T-helper 17 cell (primary cell): ENCODE measurements at places on chromosomes 13 and 19.

- DNase-seq = no peak
Observed at GRCh38 chr13:113855012-113855921, 8.6 kb downstream of the GAS6 start.

GRCh38 chr13:48496271-48497161, 36.4 kb downstream of the RCBTB2 start:
- DNase-seq = no peak

DNA sequence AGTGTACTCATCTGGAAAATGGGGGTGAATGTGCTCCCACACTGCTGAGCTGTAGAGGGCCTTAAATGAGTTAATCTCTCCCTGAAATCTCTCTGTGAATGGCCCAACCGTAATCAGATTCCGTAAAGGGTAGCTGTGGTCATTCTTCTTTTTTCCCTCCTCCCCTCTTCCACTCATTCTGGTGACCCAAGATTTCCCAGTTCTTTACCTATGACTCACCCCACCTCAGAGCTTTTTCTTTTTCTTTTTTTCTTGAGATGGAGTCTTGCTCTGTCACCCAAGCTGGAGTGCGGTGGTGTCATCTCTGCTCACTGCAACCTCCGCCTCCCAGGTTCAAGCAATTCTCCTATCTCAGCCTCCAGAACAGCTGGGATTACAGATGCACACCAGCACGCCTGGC, 33.3 kb upstream of the MUC16 start:
- DNase-seq = no peak

- no peak for DNase-seq
Observed at GRCh38 chr13:103349211-103349980, 283.2 kb upstream of the SLC10A2 start.

- no peak for DNase-seq
Observed at GRCh38 chr19:9808855-9809824, 9.7 kb downstream of the FBXL12 start.

DNA sequence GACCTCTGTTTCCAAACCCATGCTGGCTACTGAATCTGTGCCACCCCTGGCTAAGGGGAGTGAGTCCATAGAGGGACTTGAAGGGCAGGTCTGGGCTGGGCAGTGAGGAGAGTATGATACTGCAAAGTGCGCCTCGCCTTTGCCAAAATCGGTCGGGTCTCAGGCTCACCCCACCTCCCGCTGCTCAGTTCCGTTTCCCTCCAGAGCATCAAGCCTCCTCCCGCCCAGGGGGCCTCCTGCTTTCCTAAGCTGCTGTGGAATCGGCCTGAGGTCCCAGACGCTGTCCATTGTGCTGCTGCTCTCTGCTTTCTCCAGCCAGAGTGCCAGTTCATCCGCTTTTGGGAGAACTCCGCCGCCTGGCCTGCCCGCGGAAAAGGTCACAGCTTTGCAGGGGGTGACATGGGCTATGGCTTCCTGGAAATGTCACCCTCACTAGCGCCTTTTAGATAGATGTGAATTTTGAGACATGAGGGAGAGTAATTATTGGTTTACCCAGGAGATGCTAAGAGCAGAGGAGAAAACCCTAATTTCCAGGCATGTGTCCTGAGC, 1418.4 kb downstream of the UQCRFS1 start:
- DNase-seq = no peak

DNA sequence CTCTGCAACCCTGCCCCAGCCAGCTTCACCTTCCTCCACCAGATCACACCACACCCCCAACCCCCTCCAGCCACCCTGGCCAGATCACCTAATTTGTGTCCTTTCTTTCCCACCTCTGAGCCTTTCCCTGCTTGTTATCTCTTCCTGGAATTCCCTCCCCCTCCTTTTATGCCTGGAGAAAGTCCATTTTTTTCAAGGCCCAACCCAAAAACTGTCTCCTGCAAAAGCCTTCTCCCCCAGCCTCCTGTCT, 5.3 kb upstream of the TLE2 start:
- DNase-seq = no peak

DNA sequence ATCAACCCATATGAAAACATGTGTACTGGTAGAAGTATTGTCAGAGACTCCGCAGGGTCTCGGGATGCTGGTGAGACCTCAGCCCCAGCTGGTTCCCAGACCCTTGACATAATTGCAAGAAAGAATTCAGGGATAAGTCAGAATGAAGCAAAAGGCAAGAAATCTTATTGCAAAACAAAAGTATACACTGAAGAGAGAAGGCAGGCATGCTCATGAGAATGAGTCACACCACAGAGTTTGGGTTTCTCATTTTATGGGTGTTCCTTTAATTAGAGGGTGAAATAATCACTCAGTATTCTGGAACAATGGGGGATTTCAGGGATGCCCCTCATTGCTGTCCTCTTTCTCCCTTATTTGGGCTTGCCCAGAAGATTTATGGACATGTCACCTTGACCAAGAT, 1423.8 kb upstream of the MIR17HG start:
- no peak for DNase-seq

GRCh38 chr19:17671906-17672305, 16.2 kb downstream of the UNC13A start:
- no peak for DNase-seq

- no peak for DNase-seq
Observed at GRCh38 chr19:54345938-54346386, 7.0 kb upstream of the LILRA4 start.

DNA sequence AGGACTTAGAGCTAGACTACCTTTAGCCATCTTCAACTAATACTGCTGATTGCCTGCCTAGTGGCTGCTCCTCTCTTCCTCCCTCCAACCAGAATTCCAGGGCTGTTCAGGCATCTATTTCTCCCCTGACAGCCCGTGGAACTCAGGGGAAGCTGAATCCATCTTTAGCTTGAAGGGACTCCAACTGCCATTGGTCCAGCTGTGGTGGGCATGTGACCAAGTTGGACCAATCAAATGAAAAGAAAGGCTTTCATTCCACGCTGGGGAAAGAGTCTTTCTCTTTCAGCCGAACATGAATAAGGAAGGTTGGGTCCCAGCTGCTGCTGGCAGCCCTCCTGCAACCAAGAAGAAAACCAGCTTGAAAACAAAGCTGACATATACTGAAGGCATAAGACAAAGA, 168.5 kb upstream of the OBI1 start:
- DNase-seq = no peak

DNA sequence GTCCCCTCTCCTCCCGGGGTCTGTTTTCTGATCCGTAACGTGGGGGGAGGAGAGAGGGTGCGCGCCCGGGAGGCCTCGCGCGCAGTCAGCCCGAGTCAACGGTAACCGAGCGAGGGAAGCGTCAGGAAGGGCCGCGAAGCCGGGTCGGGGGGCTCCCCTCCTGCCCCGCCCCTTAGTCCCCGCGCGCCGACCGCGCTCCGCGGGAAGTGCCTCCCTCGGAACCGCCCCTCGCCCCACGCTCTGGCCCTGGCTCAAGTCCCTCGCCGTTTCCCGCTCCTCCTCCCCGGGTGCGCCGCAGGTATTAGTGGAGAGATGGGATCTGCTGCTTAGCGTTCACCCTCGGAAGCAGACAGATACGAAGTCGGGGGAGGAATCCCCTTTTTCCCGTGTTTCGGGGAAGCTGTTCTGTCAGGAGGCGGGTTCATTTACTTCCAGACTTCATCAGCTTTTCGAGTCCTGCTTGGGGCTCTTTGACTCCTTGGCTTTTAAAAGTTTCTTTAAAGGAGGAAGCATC, 770 bp downstream of the HNRNPM start:
- DNase-seq = peak; percentile 10

- DNase-seq = no peak
Observed at GRCh38 chr13:111518161-111518792, 197.8 kb downstream of the TEX29 start.

GRCh38 chr13:80211566-80211965, 129.4 kb downstream of the SPRY2 start:
- no peak for DNase-seq

GRCh38 chr13:104625201-104625600, 1559.0 kb upstream of the SLC10A2 start:
- no peak for DNase-seq

DNA sequence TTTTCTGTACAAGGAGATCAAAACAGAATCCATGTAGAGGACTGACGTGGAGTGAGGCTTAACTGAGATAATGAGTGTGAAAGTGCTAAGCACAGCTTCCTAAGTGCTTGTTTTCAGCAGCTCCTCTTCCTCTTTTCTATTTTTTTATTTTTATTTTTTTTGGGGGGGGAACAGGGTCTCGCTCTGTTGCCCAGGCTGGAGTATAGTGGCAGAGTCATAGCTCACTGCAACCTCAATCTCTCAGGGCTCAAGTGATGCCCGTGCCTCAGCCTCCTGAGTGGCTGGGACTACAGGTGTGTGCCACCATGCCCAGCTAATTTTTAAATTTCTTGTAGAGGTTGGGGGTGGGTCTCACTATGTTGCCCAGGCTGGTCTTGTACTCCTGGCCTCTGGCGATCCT, 5.6 kb upstream of the FOSB start:
- no peak for DNase-seq

DNA sequence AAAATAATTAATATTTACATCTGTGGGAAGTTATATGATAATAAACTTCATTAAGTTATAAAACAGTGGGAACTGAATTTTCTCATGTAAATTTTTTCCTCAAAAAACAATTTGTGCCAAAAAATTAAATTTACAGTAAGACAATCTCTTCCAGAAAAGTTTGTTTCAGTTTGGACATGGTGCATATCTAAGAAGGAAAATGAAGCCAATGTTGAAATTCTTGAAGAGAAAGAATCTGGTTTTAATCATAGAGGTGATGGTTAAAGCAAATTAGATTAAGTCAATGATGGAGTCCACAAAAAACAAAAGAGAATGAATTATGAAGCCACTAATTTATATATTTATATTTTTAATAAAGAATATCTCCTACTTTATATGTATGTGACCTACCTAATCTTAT, 457.2 kb upstream of the SLITRK1 start:
- no peak for DNase-seq

DNA sequence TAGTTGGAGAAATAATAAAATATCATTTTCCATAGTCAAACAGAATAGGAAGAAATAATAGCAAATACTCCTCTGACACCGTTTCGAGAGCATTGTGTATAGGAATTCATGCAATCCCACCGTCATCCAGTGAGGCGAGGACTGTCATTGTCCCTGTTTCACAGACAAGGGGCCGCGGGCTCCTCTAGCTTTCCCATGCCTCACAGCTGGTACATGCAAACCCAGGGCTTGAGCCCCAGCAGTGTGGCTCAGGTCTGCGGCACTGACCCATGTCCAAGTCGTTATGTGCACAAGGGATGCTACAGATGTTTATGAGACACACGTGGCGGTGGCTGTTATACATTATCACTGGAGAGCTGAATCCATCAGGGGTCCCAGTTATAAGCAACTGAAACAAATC, 18.5 kb upstream of the ATP11A start:
- DNase-seq = no peak

- peak; percentile 28 for DNase-seq
Observed at GRCh38 chr19:34220472-34221063, 33.8 kb upstream of the GARRE1 start.

GRCh38 chr19:52735734-52736133, 890 bp upstream of the ZNF611 start:
- DNase-seq = no peak

DNA sequence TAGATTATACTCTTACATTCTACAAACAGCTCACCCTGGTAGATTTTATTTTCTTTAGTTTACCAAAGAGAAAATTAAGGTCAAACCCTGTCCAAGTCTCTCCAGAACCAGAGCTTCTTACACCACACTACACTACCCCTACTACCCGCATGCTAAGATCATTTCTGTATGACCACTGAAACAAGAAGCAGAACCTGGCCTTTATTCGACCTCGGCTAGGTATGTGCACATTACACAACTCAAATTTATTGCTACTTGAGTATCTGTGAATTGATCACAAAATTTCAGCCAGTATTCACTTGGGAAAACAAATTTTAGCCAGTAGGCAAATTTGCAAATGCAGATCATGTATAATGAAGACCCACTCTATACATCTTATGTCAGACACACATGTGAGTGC, 2437.0 kb downstream of the PCDH9 start:
- DNase-seq = no peak

GRCh38 chr13:73984949-73985691, 149.1 kb downstream of the KLF12 start:
- DNase-seq = peak; percentile 57

- DNase-seq = no peak
Observed at GRCh38 chr19:3782903-3783302, 3.3 kb downstream of the MATK start.

DNA sequence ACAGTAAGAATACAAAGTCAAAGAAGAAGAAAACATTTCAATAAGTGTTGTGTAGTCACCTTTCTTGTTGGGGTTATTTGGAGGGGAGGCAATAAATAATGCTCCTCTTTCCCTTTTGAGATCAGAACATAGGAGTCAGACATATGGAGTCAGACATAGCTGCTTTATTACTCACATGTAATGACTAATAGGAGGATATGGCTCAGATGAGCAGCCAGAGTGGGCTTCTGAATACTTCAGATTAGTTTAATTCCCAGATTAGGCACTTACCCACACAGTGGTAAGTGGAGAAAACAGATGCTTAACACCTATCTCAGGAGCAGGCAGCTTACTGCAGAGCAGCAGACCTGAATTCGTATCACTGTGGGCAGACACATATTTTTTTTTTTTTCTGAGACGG, 31.7 kb upstream of the C1QTNF9B start:
- DNase-seq = no peak

DNA sequence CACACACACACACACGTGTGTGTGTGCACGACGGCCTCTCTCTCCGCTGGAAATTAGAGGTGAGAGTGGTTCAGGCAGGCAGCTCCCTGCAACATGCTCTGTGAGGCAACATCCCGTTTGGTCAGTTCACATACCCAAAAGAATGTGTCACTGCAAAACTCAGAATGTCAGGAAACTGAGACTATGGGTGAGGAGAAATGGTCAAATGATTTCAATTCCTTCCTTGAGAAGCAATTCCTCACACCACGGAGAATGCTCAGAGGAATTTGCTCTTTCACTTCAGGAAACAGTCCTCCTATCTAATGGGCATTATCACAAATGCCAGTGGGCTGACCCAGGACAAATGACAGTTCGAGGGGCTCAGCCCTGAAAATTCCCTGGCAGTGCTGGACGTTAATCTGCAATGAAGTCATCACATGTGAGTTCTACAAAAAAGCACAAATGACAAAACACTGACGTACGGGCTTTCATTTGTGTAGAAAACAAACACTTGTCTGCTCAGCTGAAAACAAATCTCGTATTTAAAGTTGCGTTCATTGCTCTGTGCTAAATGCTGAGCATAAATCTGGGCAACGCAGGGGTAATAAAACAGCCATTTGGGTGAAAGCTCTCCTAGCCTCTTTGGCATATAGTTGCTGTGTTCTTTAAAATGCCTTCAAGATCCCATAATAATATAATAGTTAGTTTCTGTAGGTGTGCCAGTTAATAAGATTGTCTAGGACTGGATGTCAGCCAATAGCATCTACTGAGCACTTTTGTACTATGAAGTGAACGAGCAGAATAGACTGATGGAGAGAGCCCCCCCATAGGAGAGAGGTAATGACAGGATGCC, 18.6 kb upstream of the LATS2 start:
- no peak for DNase-seq

DNA sequence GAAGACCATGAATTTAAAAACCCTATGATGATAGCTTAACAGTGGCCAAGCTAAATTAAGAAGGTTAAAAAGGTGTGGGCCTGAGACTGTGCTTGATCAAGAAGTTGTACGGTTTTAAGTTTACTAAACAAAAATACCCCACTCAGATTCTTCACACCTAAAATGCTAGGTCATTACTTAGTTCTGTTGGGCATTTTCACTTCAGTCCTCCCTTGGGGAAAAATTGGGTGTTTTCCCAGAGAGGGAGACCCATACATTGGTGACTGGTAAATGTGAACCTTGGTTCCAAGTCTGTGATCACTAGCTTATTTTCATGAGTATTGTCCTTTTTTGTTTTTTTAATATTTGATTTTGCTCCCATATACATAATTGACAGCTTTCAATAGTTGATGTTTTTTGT, 44.4 kb downstream of the MTUS2 start:
- no peak for DNase-seq

GRCh38 chr19:38252941-38253691, 3.1 kb downstream of the PPP1R14A start:
- no peak for DNase-seq
